ENCODE measurements at places on chromosomes 6 and 20.

DNA sequence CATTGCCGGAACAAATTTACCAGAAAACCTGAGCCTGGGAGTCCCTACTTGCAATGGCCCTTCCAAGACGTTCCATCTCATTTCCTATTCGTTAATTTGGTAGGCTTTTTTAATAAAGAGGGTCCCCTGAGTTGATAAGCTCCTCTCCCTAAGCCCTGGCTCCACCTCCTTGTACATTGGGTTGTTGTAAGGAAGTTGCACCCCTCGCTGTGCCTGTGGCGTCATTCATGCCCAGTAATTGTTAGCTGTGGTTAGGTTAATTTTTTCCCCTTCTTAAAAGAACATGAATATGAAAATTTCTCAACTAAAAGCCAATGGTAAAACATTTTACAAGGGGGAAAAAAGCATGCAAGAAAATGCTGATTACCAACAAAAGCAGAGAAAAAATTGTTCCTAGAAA, 91.9 kb downstream of the SLC24A3 start:
- DNase-seq, result no peak

DNA sequence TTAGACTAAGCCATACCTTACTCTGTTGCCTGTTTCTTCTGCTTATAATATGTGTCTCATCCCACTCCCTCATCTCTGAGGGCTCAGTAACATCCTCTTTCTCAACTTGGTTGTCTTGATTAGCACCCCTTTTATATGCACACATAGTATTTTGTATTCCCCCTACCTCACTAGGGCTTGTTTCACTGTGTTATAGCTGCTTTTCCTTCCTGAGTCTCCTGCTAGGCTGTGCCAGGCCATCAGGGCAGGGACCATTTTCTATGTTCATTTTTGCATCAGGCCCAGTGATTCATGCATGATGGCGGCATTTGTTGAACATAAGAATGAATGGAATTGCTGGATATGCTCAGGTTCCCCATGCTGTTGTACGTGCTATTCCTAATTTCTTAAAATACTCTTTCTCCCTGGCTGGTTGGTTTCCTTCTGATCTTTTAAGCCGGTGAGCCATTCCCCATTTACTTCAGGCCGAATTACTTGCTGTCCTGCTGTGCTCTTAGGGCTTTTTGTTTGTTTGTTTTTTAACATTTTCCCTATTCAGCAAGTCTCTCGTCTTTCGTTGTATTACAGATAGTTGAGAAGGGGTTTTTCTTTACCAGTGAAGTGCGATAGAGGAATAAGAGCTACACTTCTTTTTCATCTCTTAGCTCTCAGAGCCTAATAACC, 183.2 kb downstream of the CARMIL1 start:
- no peak for DNase-seq

- DNase-seq, result no peak
Measured at GRCh38 chr20:23656372-23656771, 18.6 kb upstream of the CST3 start.

DNA sequence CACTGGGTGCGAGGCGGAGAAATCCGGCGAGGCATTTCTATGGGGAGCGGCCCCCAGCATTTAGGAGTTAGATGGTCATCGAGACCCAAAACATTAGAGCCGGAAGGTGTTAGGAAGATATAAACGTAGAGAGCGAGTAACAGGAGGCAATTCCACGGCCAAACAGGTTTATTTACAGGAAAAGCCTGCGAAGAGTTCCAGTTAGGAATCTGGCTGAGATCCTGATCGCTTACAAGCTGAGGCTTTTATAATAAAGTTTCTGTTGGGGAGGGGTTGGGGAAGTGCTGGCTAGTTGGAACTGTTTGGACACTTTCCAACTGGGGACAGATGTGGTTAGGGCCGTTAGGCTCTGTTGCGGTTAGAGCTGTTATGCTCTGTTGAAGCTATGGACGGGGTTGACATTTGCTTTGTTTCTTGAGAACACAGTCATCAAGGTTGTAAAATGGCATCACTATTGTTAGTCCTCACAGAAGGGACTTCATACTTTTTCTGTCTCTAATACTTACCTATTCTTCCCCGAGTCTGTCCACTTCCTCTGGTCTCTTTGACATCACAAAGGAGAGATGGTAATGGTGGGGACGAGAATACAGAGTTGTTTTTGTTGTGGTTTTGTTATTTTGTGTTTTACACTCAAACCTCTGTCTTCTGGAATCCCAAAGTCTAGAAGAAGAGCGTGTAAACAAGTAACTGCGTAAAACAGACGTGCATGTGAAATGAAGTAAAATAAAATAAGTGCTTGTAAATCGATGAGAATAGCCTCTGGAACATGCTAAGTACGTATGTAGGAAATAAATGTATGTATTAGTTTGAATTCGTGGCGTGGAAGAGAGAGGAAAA, 554 bp upstream of the ZSCAN31 start:
- peak; percentile 41 for DNase-seq

DNA sequence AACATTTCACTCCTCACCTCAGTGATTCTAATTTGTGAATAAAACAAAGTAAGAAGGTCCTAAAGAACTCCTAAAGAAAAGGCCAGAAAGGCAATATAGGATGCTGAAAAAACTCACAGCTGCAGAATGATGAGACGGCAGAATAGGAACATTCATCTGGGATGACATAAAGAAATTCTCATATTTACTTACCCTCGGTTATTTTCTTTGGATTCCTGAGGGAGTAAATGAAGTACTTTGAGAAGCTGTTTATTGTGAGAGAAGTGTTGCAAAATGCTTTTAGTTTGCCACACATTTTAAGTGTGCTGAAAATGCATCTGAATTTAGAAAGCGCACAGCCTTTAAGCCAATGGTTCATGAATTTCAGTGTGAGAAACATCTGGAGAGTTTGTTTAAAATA, 35.7 kb upstream of the RBL1 start:
- no peak for DNase-seq

DNA sequence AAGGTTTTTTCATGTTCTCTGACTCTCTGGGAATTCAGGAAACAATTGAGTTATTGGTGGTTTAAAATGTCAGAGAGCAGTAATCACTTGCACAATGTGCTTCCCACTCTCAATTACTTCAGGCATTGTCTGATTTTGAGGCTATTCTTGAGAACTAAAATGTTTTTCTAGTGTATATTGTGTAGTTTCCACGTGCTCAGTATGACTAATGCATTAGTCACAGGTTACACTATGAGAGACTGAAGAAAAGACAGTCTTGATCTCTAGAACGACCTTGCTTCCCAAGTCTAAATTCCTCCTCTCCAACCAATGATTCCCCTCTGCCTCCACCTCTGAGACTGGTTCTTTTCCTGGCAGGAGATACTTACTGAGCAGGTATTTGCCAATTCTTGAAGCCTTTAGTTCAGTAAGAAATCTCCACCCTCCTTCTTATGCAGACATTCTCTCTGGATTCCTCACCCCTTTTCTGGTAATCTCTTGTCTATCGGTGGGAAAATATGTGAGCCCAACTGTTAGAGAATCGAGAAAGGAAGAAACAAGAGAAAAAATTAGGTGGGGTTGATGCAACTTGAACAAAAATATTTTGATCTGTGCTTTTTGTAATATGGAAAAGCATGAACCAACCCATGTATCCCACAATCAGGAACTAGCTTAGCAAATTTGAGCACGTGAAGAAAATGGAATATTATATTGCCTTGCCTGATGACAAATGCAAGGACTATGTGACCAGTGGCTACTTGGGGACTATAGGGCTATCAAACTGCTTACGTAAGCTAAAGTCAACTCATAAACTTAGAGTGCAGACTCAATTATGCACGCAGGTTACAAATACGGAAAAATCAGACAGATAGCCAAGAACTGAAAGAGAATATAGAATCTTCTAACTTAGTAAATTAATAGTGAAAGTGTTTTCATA, 61.1 kb upstream of the SLC22A16 start:
- peak; percentile 86 for DNase-seq

- no peak for DNase-seq
Measured at GRCh38 chr20:4111440-4112411, 96.4 kb upstream of the RNF24 start.

- no peak for DNase-seq
Measured at GRCh38 chr6:22003287-22003686, 293.5 kb downstream of the PRL start.

DNA sequence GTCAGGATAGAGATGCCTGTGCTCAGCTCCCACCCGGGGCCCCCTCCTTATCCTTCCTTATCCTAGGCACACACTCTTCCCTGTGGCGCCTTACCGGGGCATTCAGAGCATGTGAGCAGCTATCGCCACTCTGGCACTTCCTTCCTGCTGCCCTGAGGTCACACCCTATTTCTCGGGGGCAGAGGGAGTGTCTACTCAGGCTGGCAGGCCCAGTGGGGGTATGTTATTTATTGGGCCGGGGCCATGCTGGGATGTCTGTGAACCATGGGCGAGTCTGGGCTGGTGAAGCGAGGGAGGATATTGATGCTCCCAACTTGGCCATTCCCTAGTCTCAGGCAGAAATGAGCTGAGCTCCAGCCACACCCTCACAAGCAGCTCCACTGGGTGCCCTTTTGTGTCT, 3.9 kb upstream of the LY6G6D start:
- peak; percentile 53 for DNase-seq

- DNase-seq, result peak; percentile 6
Measured at GRCh38 chr20:46994341-46994740, 99.7 kb downstream of the EYA2 start.

DNA sequence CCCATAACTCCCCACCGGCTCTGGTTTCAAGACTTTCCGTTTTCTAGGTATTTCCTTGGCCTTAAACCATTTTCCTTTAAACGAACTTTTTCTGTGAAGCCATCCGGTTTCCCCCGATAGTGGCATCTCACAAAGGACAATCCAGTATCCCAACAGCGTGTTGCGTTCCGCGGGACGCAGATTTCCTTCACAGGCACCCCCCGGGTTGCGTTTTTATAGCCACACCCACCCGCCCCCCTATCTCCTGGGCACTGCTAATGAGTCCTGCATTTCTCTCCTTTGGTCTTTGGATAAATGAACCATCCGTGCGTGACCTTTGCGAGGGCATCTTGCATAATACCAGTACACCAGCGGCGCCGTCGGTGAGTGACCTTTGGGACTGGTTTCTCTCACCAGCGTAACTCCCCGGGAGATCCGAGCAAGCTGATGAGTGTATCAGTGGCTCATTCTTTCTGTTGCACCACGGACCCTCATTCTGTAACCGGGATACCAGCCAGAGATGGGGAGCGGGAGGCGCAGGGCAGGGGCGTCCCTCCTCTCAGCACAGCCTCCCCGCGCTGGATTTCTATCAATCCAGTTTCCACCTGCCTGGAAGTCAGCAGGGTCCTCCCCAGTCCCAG, 586 bp upstream of the NQO2 start:
- DNase-seq, result peak; percentile 61

DNA sequence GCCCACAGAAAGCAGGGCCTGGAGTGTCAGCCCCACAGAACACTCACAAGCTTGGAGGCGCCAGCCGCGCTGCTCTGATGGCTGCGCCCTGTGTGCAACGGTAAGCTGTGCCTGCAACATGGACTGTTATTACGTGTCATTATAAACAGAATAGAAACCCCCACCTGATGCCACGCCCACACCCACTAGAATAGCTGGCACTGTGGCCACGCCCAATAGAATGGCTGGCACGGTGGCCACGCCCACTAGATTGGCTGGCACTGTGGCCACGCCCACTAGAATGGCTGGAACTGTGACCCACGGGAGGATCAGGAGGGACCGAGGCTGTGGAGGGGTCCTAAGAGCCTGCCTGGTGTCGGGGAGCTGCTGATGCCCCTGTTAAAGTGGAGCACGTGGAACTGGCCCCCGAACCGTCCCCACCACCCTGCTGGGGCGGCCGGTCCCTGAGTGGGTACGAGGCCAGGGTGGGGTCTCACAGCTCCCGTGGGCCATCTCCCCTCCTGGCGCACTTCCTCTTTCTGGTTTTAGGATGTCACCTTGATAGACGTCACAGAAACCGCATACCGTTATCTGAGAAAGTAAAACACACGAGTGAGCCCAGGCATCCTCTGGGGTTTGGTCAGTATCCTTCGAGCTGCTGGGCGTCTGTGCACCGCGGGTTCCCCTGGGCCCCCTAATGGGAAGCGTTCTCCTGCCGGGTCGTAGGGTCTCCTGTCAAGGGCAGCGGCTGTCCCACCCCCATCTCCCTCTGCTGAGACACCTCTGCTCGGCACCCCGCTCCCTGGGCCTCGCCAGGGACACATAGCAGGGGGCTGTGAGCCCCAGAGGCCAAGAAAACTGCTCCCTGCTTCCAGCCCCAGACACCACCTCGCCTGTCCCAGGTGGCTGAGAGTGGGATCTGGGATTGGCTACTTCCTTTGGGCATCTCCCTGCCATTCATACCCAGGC, 25.4 kb downstream of the SLC17A9 start:
- no peak for DNase-seq

GRCh38 chr20:62391165-62392076, 4.5 kb downstream of the RPS21 start:
- no peak for DNase-seq

DNA sequence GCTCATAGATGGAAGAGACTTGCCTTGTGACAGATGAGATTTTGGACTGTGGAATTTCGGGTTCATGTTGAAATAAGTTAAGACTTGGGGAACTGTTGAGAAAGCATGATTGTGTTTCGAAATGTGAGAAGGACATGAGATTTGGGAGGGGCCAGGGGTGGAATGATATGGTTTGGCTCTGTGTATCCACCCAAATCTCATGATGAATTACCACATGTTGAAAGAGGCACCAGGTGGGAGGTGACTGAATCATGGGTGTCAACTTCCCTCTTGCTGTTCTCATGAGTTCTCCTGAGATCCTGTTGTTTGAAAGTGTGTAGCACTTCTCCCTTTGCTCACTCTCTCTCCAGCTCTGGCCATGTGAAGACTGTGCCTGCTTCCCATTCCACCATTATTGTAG, 17.9 kb downstream of the AHI1 start:
- peak; percentile 73 for DNase-seq

DNA sequence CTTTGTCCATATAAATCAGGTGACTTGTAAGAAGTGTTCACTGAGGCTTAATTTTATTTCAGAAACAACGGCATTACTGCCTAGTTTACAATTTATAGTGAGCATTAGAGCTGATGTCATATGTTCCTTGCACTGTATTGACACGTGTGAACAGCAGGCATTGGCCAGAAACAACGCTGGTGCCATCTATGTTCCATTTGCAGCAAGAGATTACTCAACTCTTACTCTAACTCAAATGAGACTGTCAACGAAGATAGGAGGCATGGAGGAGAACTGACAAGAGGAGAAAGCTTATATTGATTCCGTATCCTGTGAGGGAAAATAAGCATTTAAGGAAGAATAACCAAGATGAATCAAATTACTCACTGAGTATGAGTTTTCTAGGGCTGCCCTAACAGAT, 48.4 kb downstream of the MTFR2 start:
- DNase-seq, result no peak

GRCh38 chr20:51176876-51177275, 154.0 kb upstream of the KCNG1 start:
- no peak for DNase-seq

DNA sequence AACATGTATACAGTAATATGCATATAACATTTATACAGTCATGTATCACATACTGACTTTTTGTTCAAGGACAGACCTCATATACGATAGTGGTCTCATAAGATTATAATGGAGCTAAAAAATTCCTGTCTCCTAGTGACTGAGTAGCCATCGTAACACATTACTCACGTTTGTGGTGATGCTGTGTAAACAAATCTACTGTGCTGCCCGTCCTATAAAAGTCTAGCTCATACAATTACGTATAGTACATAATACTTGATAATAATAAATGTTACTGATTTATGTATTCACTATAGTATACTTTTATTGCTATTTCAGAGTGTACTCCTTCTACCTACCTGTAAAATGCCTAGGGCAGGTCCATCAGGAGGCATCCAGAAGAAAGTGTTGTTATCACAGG, 17.4 kb downstream of the SERAC1 start:
- DNase-seq, result no peak

- DNase-seq, result no peak
Measured at GRCh38 chr6:125587666-125588632, 161.5 kb upstream of the HEY2 start.

GRCh38 chr20:14882157-14882556, 544.7 kb upstream of the FLRT3 start:
- no peak for DNase-seq
